ENCODE measurements at places on chromosomes 6 and 20.

DNA sequence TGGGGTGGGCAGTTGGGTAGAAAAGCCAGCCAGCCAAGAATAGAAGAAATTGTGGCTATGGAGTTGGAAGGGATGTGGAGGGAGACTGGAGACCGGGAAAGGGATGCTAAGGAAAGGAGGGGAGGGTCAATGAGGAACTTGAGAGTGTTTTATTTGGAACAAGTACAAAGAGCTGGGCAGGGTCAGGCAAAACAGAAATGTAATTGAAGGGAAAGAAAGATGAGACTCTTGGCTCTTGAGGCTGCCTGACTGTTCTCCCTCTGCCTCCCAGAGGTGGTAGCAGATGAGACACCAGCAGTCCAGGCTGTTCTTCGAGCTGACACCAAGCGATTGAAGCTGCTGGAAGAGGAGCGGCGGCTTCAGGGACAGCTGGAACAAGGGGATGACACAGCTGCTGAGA lies 12.7 kb downstream of the ABCF1 start:
- no peak for DNase-seq

- no peak for DNase-seq
Measured at GRCh38 chr6:23334360-23334759, 765.0 kb downstream of the HDGFL1 start.

- DNase-seq: no peak
Measured at GRCh38 chr20:753136-753535, 15.2 kb downstream of the SLC52A3 start.

DNA sequence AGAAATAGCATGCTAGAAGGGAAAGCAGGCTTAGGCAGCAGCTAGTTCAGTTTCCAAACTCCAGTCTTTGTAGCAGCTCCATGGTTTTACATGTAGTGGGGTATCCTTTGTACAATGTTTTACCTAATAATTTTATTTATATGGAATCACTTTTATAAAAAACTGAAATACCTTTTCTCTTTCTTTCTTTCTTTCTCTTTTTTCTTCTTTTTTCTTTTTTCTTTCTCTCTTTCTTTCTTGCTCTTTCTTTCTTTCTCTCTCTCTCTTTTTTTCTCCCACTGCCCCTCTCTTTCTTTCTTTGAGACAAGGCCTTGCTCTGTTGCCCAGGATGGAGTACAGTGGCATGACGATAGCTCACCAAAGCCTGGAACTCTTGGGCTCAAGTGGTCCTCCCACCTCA lies 41.4 kb upstream of the FYN start:
- DNase-seq: no peak

GRCh38 chr6:132067286-132067685 lies 116.1 kb upstream of the CCN2 start:
- no peak for DNase-seq

DNA sequence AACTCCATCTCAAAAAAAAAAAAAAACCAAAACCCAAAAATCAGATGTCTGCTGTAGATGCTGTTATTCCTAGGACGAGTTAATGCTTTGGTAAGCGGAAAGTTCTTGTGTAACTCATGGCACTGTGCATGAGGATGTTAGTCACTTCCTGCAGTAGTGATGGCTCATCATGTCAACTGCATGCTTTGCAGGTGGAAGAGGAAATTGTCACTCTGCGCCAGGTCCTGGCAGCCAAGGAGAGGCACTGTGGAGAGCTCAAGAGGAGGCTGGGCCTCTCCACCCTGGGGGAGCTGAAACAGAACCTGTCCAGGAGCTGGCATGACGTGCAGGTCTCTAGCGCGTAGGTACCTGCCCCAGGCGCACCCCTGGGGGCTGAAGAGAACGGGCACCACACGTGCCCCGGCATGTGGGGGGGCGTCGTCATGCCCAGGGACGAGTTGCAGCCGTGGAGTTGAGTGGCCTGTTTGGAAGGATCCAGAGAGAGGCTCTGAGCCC lies 8.5 kb downstream of the TPD52L2 start:
- DNase-seq: no peak

- no peak for DNase-seq
Measured at GRCh38 chr6:140684776-140685550, 1310.5 kb upstream of the CITED2 start.

DNA sequence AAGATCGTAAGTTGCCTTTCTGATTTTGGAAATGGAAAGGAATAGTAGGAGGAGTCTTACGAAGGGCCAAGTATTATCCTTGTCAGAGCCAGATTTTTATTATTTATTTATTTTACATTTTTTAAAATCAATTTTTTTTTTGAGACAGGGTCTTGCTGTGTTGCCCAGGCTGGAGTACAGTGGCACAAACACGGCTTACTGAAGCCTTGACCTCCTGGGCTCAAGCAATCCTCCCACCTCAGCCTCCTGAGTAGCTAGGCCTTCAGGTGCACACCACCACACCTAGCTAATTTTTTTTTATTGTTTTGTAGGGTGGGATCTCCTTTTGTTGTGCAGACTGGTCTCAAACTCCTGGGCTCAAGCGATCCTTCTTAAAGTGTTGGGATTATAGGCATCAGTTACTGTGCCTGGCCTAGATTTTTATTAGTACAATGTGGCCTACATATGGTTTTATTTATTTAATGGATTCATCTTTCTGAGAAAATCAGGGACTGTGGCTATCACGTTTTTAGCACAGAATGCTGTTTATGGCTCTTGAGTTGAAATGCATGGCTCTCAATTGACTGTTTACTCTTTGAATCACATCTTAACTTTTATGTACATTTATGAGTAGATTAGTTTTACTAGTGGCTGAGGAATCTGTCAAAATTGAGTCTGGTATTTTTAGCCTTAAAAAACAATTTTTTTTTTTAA lies 16.7 kb downstream of the CDC5L start:
- no peak for DNase-seq

DNA sequence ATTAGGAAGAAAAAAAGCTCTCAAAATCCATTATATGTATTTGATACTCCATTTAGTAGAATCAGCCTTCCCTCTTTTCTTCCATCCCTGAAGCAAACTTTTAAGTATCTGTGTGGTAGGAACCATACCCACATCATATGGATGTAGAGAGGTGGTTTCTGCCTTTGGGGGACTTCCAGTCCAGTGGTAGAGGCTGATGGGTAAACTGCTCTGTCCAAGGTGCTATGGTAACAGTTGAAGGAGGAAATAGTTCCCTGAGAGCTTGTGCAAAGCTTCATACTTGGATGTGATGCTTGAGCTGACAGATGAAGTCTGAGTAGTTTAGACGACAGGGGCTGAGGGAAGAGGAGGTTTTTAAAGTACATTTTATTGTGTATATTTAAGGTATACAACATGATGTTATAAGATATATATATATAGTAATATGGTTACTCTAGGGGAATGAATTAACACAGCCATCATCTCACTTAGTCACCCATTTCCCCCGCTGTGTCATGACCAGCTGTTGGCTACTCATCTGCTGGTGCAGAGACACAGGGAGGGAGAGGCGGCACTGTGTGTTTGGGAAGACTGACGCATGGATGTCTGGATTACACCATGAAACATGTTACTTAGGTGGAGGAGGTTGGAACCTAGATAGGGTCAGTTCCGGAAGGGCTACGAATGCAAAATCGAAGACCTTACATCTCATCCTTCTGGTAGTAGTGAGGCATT lies 185.2 kb downstream of the FARS2 start:
- no peak for DNase-seq

DNA sequence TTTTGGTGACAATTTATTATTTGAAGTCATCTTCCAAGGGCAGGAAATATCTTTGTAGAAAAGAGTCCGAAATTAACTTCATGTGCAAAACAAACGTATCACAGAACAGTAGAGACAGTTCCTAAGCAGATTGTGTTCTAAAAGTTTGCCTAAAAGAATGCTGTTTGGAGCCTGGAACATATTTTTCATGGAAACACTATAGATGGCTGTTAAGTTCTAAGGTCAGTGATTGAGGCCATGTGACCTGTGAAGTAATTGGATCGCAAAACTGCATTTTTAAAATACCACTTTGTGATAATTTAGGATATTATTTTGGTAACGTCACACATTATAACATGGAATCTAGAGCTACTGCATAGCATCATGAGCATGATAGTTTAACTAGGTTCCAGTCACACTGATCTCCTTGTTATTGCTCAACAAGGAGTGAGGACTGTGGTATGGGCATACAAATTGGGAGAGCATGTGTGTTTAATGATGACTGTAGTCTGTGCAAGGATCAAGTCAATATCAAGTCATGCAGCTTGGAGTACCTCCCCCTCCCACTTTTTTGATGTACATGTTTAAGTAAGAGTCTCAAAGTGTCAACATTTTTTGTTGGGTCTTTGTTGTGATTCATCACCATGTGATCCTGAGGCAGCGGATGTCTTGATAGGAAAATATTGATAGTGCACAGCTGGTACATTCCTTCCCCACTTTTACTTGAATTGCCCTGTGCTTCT lies 609.3 kb upstream of the CITED2 start:
- DNase-seq: no peak

GRCh38 chr6:158376631-158377081 lies 64.4 kb downstream of the TULP4 start:
- DNase-seq: peak; percentile 30

DNA sequence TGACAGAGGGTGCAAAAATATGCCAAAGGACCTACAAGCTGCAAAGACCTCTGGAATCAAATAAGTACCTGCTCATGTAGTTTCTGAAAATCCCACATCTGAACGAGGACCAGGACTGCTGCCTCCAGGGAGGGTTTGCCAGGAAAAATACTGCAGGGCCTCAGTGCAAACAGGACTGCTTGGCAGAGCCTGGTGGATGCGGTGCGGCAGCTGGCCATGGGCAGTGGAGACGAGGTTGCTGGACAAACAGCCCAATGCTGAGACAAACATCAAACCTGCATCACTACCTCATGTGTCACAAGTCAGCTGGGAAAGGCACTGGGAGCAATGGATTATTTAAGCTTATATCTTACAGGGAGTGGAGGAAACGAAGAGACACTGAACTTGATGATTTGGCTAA lies 238.8 kb downstream of the PAX1 start:
- no peak for DNase-seq

GRCh38 chr6:33692760-33693158 lies 18.7 kb downstream of the UQCC2 start:
- no peak for DNase-seq

- no peak for DNase-seq
Measured at GRCh38 chr6:6703699-6704098, 115.2 kb downstream of the LY86 start.

DNA sequence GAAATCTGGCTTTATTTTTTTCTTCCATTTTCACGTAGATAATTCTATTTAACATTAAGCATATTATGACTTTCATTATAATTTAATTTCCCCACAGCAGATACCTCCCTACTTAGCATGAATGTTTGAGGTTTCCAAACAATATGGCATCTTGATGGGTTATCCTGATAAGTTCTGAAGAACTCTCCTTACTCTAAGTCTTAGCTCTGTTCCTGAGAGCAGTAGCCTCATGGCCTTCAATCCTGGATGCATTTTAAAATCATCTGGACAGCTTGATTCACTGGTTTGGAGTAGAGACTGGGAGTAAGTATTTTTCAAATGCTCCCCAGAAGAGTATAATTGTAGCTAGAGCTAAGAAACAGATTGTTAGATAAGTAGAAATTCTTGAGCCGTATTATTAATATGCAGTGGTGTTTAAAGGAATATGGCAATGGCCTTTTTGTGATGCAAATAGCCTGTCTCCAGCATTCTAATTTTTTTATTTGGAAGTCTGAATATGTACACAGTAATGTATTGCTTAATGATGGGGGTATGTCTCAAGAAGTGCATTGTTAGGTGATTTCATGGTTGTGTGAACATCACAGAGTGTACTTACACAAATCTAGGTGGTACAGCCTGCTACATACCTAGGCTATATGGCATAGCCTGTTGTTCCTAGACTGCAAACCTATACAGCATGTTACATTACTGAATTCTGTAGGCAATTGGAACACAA lies 110.5 kb upstream of the EEF1E1 start:
- DNase-seq: no peak

DNA sequence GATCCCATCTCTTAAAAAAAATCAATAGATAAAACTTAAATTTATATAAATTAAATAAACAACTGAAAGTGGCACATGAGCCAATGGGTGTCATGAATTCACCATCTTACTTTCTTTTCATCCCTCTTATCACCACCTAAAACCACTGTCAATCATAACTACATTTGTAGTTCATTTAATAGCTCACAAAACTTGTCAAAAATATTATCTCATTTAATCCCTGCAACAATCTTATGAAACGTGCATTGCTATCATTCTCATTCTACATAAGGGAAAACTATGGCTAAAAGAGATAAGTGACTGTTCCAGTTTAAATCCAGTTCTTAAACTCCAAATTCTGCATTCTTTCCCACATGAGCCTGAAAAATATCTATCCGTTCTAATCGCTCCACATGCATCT lies 80.6 kb upstream of the BEND6 start:
- DNase-seq: no peak

DNA sequence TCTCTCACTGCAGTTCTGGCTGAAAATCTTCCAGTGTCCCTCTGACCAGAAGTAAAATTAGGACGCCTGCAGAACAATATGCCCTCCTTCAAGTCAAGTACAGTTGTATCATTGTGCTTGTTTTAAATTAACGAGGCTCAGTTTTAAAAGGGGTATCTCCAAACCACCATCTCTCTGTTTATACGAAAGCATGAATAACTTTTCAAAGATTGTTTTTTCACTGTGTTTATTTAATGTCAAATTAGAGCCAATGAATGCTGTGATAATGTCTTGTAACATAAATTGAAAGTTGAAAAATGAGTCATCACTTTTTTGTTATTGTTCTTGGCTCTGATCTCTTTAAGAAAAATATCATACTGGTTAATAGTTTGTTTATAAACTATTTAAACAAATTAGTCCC lies 230.7 kb upstream of the THEMIS start:
- DNase-seq: no peak

DNA sequence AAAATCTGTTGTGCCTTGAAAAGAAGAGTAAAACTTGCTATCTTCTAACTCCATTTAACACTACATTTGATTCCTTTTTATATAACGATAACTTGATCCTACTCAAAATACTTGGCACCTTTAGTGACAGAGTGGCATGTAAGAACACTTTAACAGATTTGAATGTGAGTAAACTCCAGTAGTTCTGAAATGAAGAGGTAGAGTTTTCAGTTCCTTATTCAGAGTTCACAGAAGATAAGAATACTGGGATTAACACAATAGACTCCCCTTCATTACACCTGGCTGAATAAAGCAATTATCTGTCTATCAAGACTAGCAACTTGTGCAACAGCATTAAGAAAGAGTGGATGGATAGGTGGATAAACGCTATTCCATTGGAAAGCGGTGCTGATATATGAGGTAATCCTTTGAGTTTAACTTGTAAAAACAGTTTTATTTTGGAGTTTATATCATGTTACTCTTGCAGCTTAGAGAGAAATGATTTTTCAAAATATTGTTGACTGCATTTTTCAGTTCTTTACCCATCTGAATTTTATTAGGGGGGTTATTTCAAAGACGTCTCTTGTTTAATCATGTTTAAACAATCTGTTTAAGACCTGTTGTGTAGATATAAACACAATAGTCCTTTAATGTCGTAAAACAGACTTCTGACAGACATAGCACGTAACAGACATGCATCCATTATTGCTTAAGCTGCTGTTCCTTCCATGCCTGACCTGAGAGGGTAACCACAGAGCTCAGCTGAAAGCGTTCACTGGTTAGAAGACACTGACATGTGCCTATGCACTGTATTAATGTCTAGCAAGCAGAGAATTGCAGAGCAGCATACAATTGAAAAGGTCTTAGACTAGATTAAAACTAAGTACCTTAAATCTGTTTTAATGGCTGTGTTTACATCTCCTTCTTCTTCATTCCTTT lies 102.4 kb upstream of the SUPT3H start:
- no peak for DNase-seq

- no peak for DNase-seq
Measured at GRCh38 chr6:12866422-12867029, 150.0 kb downstream of the PHACTR1 start.

- no peak for DNase-seq
Measured at GRCh38 chr6:9761220-9761619, 653.7 kb downstream of the TFAP2A start.

Measured in hypothalamus (tissue), 51 donors.